Renal cortical epithelial cell (primary cell): ENCODE measurements at places on chromosomes 5 and 9.

GRCh38 chr5:143138839-143139238 lies 264.6 kb downstream of the NR3C1 start:
- DNase-seq, result no peak

- no peak for DNase-seq
Measured at GRCh38 chr5:17219469-17219868, 2.0 kb downstream of the BASP1 start.

DNA sequence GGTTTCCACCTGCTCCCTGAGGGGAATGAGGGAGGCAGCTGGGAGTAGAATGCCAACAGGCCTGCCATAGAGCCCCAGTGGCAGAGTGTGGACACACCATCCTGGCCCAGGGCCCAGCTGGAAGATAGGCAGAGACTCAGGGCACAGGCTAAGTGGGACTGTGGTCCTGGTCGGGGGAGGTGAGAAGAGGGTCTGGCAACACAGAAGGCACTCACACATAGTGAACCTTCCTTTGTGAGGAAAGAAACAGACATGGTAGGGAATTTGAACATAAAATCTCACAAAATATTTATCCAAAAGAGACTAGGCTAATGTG lies 41.2 kb downstream of the WDR36 start:
- no peak for DNase-seq

DNA sequence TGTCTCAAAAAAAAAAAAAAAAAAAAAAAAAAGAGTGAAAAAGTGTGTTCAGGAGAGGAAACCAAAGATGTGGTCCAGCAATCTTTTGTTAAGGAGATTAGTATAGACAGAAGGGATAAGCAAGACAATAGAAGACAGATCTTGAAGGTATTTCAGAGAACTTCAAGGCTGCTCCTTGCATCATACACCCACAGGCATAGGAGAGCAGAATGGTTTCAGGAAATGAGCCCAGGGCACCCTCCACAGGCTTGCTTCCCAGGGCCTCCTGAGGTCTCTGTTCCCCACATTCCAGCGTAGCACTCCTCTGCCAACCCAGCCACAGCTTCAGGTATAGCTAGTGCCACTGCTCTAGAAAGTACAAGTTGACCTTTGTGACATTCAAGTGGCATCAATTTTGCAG lies 65.8 kb downstream of the FSTL4 start:
- DNase-seq, result no peak

DNA sequence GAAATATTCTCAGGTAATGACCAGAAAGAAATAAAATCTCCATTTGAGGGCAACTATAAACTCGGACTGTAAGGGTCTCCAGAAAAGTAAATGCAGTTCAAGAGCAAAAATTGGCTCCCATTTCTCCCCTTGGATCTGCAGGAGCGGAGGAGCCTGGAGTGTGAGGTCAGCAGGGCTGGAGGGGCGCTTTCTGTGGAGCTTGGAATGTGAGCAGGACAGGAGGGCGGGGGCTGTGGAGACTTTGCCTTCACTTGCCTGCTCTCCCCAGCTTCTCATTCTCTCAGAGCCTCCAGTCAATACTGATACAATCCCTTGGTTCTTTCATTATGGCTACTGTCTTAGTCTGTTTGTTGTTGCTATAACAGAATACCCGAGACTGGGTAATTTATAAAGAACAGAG lies 162.8 kb upstream of the ANKH start:
- no peak for DNase-seq

DNA sequence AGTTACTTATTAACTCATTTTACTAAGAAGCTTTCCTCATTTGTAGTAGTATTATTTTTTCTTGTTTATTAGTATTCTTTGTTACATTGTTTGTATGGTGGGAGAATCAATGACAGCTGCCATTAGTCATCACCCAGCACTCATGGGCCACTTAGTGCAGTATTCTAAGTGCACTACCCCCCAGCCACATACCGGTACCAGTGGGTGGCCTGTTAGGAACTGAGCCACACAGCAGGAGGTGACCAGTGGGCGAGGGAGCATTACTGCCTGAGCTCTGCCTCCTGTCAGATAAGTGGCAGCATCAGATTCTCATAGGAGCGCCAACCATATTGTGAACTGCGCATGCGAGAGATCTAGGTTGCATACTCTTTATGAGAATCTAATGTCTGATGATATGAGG lies 24.2 kb upstream of the CAMLG start:
- no peak for DNase-seq

- DNase-seq, result no peak
Measured at GRCh38 chr5:148147415-148147814, 20.9 kb upstream of the SPINK14 start.

- DNase-seq, result no peak
Measured at GRCh38 chr5:14325369-14325768, 182.2 kb downstream of the TRIO start.

DNA sequence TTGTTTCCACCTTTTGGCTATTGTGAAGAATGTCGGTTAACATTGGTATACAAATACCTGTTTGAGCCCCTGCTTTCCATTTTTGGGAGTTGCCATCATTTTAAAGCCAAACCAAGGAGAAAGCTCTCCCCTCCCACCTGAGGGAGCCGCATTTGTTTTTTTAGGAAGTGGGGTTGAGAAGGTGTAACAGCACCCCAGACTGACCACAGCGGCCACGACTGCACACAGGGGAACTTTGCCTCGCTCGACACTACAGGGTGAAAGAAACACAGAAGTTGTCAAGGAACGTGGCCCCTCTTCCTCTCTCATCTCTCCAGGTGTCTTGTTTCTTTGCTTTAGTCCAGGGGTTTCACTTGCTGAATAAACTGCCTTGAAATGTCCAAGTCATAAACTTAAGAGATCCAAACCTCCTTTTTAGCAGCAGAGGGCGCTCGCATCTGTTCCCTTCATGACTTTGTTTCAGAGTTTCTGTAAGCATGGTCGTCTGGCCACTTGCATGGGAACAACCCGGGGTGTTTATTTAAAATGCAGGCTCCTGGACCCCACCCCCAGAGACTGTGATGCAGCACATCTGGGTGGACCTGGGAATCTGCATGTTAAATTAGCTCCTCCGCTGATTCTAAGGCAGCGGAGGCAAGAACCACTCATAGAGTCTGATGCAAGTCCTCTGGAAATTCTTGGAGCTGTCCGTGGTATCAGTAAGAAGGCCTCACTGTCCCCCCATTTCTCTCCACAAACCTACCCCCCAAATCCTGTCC lies 2.1 kb upstream of the TTLL11 start:
- peak; percentile 66 for DNase-seq

DNA sequence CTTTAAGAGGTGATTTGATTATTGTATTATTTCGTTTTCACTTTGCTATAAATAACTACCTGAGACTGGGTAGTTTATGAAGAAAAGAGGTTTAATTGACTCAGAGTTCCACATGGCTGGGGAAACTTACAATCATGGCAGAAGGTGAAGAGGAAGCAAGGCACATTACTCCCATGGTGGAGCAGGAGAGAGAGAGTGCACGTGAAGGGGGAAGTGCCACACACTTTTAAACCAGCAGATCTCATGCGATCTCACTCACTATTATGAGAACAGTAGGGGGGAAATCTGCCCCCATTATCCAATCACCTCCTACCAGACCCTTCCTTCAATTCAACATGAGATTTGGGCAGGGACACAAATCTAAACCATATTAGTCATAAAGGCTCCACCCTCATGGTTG lies 36.1 kb upstream of the NDFIP1 start:
- no peak for DNase-seq

DNA sequence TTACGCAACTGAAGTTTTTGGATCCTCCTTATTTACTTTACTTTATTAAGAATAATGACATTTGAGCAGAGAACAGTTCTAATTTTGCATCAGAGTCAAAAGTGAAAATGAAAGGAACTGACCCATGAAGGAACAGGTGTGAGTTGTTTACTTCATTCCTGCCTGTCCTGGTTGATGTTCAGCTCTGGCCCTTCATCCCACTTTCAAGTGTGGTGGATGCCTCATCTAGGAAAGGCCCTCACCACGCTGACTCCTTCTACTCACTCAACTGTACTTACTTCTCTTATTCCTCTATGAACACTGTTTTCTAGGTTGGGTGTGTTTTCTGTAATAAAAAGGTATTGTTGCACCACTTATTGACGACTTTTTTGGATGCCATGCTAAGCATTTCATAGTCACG lies 61.8 kb upstream of the PLEKHG4B start:
- DNase-seq, result no peak

- peak; percentile 83 for DNase-seq
Measured at GRCh38 chr9:76519075-76519835, 60.3 kb downstream of the GCNT1 start.

- DNase-seq, result no peak
Measured at GRCh38 chr9:37126214-37126788, 5.9 kb downstream of the ZCCHC7 start.

DNA sequence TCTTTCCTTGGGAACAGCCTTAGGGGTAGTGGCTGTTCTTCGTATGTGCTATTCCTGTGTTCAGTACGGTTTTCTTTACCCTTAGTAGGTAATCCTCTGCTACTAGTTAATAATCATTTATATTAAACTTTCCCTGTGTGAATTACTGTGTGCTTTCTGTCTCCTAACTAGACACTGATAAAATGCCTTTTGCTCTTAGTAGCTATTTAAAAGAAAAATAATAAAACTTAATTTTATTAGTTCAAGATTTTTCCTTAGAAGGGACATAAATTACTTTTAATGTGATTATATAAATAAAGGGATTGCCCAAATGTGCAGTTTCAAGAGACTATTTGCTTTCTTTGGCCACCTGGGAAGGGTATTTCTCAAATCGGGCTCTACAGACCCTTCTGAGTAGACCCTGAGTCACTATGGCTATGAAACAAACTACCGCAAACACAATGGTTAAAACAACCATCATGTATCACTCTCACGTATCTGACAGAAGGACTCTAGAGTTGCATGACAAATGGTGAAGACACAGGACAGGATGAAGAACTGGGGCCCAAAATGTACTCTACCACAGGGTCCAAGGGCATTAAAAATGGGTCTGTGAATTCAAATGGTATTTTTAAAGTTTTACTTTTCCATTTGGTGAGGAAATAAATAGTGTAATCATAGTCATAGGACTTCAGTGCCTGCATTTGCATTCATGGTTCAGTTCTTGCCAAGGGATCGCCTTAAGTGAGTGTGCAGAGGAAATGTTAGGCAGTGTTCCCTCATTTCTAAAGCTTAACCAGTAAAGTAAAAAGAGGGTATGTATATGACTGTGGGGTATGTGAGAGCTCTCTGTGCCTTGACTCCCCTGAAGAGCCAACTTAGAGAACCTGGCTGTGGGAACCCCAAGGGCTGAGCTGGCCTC lies 97.0 kb downstream of the TSSK1B start:
- DNase-seq, result no peak

DNA sequence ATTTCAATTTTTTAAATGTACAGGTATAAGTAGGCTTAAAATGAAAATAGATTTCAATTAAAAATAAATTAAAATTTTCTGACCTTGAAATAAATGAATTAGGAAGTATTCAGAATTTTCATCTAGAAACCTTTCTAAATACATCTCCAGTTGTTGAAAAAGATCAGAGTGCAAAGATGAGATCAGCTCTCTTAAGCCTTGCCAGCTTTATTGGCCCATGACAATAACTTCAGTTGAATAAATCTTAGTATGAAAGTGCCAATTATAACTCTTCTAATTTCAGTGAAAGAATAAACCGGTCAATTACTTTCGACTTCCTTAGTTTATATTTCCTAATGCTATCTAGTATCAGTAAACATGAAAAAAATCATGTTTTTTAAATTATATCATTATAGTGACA lies 117.4 kb downstream of the FBXL17 start:
- DNase-seq, result no peak

- DNase-seq, result no peak
Measured at GRCh38 chr9:121926351-121926801, 166.7 kb downstream of the TTLL11 start.

GRCh38 chr9:70578720-70579119 lies 164.3 kb upstream of the KLF9 start:
- no peak for DNase-seq

GRCh38 chr5:59760785-59761348 lies 132.7 kb downstream of the PDE4D start:
- DNase-seq, result peak; percentile 83

DNA sequence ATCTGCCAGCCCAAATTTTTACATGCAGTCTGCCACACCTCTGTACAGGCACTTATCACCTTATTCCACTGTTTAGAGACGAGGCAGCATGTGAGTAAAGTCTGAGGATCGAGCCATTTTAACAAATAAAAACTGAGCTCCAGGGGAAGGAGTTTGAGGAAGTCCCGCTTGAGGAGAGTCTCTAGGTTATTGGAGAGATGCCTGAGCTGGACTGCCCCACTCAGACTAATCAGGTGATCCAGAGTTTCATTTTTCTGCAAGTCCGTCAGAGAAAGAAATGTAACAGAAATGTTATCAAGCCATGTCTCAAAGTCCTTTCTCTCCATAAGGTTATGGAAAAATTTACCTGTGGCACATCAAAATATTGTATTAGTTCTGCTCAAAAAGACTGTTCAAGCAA lies 5.3 kb downstream of the FBXW2 start:
- DNase-seq, result no peak

- no peak for DNase-seq
Measured at GRCh38 chr5:93477816-93478215, 103.2 kb downstream of the NR2F1-AS1 start.

- DNase-seq, result no peak
Measured at GRCh38 chr5:118193194-118193905, 795.0 kb downstream of the DTWD2 start.

DNA sequence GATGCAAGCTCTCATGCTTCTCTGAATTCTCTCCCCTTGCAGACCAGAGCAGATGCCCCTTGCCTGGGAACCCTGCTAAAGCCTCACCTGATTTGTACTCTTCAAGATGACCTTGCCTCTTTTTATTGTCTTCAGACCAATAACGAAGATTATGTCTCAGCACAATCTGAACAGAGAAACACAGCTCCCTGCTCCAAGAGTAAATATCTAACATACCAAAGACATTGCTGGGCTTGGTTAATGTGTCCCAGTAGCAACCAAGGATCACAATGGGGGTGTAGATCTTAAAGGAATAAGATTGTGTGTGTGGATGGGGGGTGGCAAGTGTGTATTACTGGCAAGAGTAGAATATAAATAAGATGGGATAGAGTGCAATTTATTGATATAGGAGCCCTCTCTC lies 67.6 kb upstream of the LHFPL2 start:
- DNase-seq, result peak; percentile 96

- DNase-seq, result no peak
Measured at GRCh38 chr5:10673407-10673806, 87.6 kb downstream of the DAP start.

- DNase-seq, result peak; percentile 91
Measured at GRCh38 chr5:80125962-80126480, 90.9 kb downstream of the THBS4 start.

- DNase-seq, result no peak
Measured at GRCh38 chr5:87411586-87411972, 1.2 kb downstream of the CCNH start.

GRCh38 chr9:34383904-34384303 lies 7.2 kb upstream of the MYORG start:
- DNase-seq, result no peak

DNA sequence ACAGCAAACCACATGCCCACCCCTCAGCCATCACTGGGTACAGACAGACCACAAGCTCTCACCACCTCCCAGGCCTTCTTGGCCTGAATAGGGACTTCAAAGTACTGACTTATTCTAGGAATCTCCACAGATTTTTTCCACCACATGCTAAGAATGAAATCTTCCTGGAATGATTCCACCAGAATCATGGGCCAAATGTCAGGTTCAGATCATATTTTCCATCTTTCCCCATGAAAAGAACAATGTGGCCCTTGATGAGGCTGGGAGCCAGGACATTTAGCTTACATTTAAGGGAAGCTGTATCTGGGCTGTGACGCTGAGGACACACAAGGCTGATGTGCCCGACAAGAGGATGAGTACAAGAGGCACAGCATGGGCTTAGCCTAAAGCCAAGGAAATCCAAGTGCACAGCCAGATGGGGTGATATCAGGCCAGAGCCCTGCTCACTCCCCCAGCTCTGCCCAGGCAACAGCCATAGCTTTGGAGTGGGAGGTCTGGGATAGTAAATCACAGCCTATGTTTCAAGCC lies 28.1 kb downstream of the ACSL6 start:
- no peak for DNase-seq
